ENCODE measurements at places on chromosomes 5 and 9.

DNA sequence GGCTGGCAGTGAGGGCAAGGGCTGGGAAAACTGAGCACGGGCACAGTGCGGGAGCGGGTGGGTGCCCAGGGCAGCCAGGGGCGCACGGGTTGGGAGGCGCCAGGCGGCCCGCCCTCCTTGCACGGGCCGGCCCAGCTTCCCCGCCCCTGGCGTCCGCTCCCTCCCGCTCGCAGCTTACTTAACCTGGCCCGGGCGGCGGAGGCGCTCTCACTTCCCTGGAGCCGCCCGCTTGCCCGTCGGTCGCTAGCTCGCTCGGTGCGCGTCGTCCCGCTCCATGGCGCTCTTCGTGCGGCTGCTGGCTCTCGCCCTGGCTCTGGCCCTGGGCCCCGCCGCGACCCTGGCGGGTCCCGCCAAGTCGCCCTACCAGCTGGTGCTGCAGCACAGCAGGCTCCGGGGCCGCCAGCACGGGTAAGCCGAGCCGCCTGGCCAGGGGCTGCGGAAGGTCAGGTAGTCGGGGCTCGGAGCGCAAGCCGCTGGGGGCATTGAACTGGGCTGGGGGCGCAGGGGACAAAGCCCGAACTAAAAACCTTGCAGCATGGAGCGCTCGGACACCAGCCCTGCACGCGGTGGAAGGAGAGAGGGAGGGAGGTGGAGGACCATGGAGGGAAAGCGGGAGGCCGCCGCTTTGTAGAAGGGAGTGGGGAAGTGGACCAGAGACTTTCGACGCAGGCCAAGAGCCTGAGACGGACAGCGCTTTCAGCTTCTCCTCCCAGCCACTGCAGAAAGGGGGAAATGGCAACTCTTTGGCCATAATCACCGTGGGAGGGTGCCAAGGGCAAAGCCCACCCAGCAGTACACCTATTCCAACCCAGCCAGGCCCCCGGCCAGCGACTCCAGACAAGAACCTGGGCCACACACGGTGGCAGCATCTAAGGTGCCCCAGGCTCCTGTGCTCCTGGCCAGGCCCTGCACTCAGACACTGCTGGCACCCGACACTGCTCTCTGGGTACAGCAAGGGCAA lies at the start of gene TGFBI:
Gene TGFBI (plus strand): TSS at position 207 of the 961 bp plus-strand sequence. CDS start 68 bp downstream, at position 275.
- peak; percentile 88 for DNase-seq

DNA sequence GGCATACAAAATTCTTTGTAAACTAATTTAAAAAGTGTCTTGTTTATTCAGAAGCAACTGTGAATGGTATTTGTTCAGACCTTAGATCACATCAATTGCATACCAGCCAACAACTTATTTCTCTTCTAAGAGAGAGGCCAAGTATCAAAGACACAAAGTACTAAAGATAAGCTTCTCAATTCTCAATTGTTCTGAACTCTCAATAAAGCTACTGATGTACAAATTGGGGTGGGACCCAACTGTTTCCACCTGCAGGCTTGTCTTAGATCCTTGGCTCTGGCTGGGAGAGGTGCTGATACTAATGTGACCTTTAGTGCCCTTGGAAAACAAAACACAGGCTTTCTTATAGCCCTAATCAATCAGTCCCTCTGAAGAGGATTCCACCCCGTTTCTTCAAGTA lies 22.1 kb downstream of the XRCC4 start:
- no peak for DNase-seq

DNA sequence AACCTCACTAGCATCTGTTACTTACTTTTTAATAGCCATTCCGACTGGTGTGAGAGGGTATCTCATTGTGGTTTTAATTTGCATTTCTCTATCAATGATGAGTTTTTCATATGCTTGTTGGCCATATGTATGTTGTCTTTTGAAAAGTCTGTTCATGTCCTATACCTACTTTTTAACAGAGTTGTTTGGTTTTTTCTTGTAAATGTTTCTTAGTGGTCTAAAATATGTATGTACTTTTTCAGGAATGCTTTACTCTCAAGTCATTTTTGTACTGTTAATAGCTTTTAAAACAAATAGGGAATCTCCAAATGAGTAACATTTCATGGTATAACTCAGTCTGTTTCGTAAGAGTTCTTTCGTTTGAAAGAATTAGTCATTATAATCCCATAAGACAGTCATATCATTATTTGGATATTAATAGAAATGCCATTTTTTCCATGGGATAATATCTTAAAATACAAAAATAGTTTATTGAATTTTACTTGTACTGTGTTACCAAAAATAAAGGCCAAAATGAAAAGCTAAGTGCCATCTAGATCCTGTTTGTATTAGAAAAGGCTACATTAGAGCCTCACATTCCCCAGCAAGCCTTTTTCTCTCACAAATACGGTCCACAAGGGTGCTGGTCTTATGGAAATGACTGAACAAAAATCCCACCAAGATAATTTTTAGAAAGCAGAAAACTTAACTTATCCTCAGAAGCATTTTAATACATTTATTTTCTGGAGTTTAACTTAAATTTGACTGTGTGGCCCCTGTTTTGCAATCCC lies 247.7 kb downstream of the PJA2 start:
- no peak for DNase-seq

GRCh38 chr5:92864591-92864990 lies 716.4 kb downstream of the NR2F1-AS1 start:
- DNase-seq = no peak

- DNase-seq = peak; percentile 95
These were observed 32.9 kb upstream of the STXBP1 start for GRCh38 chr9:127578952-127579853.

All from sigmoid colon (tissue), 7 donors.